ENCODE measurements at places on chromosomes 16 and 17.

DNA sequence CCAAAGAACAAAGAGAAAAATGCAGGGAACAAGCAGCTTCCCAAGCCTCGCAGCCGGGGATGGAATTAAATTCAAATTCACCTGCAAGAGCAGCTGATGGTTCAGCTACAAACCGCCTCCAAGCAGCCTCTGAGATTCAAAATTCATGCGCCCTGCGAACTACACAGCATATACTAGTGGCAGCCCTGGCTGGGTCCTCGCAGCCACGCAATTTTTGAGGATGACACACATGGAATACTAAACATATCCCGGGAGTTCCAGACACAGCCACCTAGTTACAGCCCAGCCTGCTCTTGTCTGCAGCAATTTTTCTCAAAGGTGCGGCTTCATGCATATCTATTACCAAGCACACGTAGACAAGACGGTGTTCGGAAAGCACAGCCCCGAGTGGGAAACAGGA lies 35.9 kb upstream of the KIFC3 start:
- no peak for DNase-seq

- no peak for DNase-seq
Observed at GRCh38 chr16:64167936-64168335, 953.9 kb downstream of the CDH11 start.

- no peak for DNase-seq
Observed at GRCh38 chr17:73588301-73588846, 55.9 kb downstream of the SDK2 start.

- no peak for DNase-seq
Observed at GRCh38 chr16:69319381-69319780, 8.2 kb downstream of the VPS4A start.

- no peak for DNase-seq
Observed at GRCh38 chr17:33679595-33679994, 386.5 kb upstream of the ASIC2 start.

- no peak for DNase-seq
Observed at GRCh38 chr17:37787055-37787757, 42.3 kb upstream of the HNF1B start.

DNA sequence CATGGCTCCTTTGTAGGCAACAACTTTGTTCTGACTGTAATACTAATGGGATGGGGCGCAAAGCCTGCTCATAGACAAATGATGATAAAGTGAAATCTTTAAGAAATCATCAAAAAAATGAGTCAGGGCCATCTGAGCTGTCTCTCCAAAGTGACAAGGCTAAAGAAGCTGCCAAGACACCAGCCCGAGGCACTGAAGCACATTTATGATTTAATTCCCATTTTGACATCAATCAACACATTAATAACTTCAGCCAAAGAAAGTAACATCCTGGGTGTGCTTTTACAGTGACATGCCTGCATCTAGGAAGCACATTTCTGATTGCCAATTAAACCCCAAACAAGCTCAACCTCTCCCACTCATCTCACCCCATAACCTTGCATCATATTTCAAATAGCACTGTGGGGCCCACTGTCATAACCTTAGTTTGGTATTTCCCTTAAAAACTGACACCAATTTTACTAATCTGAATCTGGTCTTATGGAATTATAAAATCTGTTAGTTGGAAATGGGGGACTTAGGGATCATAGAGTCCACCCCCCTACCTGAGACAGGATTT lies 676.6 kb downstream of the TOX3 start:
- DNase-seq, result no peak

DNA sequence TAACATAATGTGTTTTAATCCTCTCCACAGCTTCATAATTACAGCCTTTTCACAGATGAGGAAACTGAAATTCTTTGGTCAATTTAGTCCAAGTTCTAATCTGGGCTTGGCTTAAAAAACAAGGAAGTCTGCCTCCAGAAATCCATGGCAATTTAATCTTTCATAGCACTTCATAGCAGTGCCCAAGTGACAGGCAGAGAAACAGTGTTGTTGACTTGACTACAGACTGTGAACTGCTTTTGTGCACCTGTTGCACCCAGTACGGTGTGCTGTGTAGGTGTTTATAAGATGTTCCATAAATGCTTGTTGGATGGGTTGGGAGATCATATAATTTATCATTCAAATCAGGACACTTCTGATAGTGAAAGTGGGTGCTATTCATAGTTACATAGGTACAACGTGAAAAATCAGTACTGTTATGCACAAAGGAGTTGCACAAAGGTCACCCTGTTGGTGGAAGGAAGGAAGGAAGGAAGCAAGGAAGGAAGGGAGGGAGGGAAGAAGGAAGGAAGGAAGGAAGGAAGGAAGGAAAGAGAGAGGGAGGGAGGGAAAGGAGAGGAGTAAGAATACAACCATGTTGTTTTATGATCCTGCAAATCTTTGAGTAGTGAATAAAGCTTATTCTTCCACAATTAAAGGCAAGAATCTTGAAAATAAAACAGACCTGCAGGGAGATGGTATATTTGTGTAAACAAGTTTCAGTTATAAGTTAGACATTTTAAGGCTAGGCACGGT lies 56.5 kb upstream of the HLF start:
- DNase-seq, result no peak

GRCh38 chr17:6940186-6940649 lies 55.6 kb upstream of the ALOX12 start:
- no peak for DNase-seq

GRCh38 chr16:85197611-85198566 lies 85.6 kb upstream of the CIBAR2 start:
- no peak for DNase-seq

DNA sequence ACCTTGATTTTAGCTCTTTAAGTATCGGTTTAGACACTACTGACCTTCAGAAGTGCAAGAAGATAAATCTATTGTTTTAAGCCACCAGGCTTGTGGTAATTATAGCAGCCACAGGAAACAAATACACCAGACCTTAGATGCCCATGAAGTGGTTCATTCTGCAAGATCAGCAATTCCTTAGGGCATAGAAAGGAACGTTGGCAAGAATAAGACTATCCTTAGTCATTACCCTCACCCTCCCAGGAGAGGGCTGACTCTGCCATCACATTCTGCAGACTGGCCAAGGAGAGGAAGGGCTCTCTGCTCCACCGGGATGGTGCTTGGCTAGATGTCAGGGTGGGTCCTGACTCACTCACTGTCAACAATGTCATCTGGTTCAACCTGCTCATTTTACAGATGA lies 14.1 kb upstream of the NDEL1 start:
- no peak for DNase-seq

- no peak for DNase-seq
Observed at GRCh38 chr16:67141391-67141790, 9.4 kb downstream of the B3GNT9 start.

DNA sequence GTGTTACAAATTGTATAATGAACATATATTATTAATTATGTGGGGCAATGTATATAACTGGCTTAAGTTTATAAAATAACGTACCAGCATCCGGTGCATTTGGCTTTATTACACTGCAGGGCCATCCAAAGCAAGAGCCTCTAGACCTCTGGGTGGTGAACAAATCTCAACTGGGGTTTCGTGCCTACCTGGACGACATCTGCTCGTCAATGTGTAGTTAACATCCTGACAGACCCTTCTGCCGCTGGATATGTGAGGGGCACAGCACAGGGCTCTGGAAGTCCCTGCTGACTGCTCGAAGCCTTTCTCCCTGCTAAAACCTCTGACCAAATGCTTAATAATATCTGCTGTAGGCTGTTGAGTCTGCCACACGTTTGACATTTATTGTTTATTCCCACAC lies 2.3 kb downstream of the TMEM186 start:
- DNase-seq, result no peak

DNA sequence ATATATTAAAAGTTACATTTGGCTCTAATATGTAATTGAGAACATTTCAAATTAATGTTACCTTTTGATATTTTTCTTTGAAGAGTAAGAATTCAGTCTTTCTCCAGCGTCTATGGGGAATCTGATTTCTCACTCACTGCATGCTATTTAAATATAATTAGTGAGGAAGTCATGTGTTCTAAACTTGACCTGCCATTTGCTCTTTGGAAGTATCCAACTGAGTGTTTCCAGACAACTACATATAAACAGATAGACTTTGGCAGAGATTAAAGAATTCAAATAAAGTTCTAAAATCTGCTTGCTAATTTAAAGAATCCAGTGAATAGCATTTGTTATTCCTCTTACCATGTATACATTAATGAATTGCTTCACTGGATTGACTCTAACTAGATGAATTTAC lies 23.5 kb downstream of the OMG start:
- no peak for DNase-seq

DNA sequence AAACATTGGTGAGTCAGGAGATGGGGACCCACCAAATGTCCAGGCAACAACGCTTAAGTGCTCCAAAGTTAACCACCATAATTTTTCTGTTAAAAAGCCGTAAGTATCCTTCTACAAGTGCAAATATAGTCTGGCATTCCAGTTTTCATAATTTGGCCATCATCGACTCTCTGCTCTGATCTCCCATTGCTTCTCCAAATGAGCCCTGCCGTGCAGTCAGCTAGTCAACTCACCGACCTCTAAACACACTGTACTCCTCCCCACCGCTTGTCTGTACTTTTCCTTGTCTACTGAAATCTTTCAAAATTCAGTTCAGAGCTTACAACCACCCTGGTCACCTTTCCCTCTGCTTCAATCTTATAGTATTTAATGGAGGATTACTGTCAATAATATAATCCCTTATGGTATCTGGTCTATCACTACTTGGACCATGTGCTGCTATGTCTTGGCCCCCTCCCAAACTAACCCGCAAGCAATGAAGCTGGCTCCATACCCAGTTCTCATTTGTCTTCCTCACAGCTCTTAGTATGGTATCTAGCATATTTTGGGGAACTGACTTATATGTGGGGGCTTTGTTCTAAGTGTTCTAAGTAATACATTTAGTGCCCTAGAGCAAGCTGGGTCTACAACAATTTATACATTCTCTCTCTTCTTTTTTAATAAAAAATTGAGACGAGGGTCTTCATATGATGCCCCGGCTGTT lies 52.7 kb upstream of the SLC25A19 start:
- DNase-seq, result no peak

DNA sequence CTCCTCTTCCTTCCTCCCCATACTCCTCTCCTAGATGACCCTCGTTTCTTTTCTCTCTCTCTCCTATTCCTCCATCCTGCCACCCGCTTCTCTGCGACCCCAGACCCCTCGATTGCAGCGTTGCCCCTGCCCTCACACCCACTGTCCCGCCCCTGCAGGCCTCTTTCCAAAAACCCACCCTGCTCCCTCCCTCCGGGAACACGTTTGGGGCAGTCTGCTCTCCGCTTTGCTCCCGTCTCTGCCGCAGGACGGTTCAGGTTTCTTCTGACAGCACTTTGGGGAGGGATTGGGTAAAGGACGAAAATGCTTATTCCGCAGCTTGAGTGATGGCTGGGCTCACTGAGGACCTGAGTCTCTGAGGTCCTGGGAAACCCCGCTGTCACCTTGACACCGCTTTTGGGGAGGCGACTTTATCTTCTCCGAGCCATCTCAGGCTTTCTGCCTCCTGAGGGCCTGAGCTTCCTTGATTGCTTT lies 690 bp downstream of the NDE1 start:
- no peak for DNase-seq

- no peak for DNase-seq
Observed at GRCh38 chr17:33469911-33470310, 176.8 kb upstream of the ASIC2 start.

- DNase-seq, result no peak
Observed at GRCh38 chr16:68732042-68732680, 4.9 kb upstream of the CDH1 start.

- DNase-seq, result no peak
Observed at GRCh38 chr17:40510328-40510648, 8.9 kb upstream of the TNS4 start.

DNA sequence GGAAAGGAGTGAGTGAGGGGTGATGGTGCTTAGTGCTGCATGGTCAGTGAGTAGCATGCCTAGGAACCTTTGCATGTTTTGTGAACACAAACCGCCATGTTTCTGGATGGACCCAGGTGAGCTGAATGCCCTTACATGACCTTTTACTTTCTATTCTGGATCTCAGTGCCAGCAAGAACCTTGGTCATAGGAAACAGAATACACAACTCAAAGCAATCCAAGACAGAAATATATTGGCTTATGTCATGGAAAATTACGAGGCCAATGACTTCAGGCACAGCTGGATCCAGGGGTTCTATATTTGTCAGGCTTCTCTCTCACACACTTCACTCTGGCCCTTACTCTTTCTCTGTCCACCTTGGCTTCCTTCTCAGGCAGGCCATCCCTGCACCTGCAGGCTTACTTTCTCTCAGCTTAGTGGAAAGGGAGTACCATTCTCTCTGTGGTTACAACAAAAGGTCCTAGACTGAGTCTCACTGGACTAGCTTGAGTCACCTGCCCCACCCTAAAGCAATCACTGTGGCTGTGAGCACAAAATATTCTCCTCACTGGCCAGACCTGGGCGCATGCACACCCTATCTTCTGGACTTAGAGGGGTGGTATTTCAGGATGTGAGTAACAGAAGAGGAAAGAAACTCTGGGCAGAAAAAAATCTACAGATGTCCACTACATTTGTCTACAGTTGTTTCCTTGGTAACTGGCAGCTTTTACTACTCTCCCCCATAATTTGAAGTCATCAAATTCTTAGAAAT lies 20.4 kb upstream of the CPNE2 start:
- no peak for DNase-seq

DNA sequence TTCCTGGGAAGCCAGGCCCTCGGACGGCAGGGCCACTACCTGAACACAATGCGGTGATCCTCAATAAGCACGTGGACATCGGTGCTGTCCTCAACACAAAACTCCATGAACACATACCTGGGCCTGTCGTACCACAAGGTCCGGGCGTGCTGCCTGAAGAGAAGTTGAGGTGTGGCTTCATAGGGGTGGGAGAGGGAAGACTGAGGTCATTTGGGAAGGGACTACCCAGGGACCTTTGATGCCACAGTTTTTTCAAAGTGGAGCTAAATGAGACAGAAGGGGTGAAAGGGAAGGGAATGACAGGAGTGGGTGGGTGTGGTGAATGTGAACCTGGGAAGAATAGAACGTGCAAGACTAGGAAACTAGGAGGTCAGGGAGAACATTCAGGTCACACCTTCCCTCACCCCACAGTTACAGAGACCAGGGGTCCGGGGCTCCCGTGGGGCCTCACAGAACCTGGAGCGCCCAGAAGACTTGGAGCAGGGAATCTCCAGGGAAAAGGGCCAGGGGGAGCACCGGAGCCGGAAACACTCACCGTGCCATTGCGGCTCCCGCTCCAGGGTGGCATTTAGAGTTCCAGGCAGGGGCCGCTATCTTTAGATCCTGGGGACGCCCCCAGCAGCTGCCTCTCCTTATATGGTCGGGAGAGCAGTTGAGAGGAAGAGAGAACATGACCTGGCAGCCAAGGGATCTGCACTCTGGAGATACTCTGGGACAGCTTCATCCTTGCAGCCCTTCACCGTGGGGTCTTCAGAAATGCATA lies at the start of gene PTGES3L:
Gene PTGES3L, minus strand, starts transcription at position 570 of the 763 bp plus-strand sequence. Its CDS starts 27 bp downstream, at position 543.
- DNase-seq, result no peak

GRCh38 chr16:81337097-81337496 lies 22.3 kb downstream of the GAN start:
- DNase-seq, result no peak

DNA sequence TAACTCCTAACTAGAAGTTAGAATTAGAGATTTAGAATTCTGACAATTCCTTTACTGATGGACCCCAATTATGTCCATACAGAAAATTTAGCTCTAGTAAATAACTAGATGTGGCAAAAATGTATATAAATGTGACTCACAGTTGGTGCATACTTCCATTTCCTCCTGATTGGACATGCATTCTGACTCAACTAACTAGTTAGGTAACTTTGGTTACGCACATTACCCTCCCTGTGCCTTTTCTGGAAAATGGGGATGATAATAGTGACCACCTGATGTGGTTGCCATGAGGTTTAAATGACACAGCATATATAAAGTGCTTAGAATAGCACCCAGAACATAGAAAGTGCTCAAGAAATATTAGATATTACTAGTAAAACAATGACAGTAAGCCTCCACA lies 550.0 kb upstream of the SALL1 start:
- DNase-seq, result no peak
